ENCODE measurements at places on chromosomes 6 and 20.

- DNase-seq = no peak
Measured at GRCh38 chr6:10451828-10452509, 37.1 kb upstream of the TFAP2A start.

- DNase-seq = no peak
Measured at GRCh38 chr20:61954276-61955021, 111.2 kb downstream of the TAF4 start.

DNA sequence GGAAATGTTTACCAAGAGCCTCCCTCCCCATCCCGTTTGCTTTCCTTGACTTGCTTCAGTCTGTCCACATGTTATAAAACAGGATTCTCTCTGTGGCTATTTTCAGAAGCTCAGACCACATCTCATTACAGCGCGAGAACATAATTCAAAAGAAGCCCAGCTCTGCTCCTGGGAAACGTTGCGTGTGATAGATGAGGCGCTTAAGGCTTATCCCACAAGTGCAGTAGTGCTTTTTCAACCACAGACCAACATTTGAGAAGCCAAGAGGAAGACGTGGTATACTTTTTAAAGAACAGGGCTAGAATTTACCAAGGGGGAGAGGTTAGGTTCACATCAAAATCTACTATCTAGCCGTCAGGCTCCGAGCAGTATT lies 239.5 kb downstream of the SLC24A3 start:
- no peak for DNase-seq

DNA sequence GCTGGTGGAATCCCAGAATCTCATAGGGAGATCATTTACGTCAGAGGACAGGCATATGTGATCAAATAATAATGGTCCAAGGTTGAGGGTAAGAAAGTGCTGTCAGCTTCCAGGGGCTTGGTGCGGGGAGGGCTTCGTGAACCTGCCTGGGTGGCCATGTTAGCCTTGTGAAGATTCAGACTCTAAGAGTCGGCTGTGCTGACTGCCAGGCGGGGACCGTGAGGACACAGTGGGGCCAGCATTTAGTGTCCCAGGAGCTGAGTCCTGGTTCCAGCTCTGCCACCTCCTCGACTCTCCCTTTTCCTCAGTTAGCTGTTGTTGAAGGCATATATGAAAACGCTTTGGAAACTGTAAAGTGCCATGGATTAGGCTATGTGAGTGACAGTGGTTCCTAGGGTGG lies 33.5 kb downstream of the VSTM2L start:
- DNase-seq = no peak

- no peak for DNase-seq
Measured at GRCh38 chr6:106128981-106129781, 43.0 kb downstream of the PRDM1 start.

DNA sequence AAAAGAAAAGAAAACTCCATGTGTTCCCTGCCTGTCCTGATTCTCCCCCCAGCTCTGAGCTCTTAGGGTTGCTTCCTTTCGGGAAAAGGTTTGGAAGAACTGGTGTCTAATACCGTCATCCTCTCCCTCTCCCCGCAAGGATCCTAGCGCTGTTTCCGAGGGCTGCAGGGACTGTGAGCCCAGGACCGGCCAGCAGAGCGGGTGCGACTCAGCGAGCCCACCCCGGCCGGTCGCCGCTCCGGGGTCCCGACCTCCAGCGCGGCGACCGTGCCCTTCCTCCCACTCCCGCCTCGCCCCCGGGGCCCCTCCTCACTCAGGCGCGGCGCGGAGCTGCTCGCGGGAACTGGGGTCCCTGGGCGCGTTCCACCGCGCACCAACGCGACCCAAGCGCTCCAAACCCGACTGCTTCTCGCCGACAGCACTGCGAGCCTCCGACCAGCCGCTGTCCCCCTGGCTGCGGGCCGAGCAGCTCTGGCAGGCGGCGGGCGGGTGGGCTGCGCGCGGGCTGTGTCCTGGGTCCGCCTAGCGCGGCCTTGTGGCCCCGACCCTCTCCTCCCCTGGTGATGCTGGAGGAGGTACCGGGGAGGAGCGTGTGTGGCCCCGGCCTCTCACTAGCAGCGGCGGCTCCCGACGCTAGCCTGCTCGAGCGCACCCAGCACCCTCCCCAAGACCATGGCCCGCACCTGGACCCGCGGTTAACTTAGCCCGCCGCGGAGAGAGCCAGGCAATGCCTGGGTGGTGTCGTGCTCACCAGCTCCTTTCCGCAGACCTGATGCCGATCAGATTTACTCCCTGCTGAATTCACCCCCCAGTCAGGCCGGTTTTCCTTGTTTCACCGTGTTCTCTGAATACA lies at the start of gene PLA2G7:
TSS of gene PLA2G7 (minus strand) at position 509 of the 853 bp plus-strand sequence. CDS start 12,484 bp downstream, outside the sequence.
- no peak for DNase-seq

GRCh38 chr6:140812636-140813035 lies 1320.1 kb upstream of the GJE1 start:
- no peak for DNase-seq

DNA sequence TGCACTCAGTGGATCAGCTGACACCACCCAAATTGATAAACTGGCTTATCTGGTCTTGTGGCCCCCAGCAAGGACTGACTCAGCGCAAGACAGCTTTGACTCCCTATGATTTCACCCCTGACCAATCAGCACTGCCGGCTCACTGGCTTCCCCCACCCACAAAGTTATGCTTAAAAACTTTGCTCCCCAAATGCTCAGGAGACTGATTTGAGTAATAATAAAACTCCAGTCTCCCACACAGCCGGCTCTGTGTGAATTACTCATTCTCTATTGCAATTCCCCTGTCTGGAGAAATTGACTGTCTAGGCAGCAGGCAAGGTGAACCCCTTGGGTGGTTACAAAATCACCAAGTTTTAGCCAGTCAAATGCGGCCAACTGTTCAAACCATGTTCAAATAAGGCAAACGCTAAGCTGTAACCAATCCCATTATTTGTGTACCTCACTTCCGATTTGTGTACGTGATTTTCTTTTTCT lies 32.5 kb downstream of the SLC22A2 start:
- no peak for DNase-seq

- no peak for DNase-seq
Measured at GRCh38 chr6:104400844-104401243, 458.9 kb downstream of the HACE1 start.

- DNase-seq = no peak
Measured at GRCh38 chr6:85864453-85865401, 222.0 kb upstream of the SYNCRIP start.

DNA sequence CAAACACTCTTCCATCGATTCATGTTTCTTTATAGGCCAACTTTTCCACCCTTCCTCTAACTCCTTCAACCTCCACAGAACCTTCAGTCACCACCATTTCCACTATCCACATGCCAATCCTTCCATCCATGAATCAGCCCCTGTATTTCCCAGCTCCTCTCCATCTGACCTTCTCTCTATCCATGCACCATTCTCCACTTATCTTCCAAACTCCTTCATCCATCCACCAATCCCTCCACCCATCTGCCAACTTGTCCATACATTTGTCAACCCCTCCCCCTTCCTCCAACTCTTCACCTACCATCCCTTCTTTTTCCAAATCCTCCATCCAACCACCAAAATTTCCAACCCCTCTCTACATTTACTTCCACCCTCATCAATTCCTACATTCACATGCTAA lies 49.9 kb downstream of the MAFB start:
- no peak for DNase-seq

DNA sequence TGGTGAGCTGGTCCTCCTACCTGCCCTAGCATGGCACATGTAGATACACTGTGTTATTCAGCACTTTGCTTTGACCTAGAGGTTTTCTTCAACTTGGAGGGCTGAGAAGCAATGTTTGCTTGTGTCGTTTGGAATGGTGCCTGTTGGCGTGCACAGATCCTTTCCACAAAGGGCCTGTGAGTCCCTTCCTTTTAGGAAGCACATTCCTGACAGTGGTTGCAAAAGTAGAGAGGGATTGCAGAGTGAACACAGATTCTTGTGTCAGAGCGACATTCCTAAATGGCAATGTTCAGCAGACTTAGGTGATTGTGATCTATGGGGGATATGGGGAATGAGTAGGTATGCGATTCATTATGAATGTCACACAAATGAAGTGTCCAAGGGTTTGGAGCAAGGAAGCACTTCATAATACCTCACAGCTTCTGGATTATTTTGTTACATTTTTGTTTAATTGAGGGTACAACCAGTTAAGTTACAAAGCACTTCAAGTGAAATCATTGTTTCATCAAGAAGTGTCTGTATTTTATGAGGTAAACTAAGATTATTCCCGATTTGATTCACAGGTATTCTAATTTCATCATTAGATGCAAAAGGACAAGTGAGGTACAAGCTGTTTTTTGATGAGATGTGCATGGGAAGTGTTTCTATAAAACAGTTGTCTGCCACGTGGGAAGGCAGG lies 713 bp upstream of the RNF144B start:
- DNase-seq = no peak

GRCh38 chr20:32163951-32164350 lies 43.6 kb downstream of the PLAGL2 start:
- no peak for DNase-seq

DNA sequence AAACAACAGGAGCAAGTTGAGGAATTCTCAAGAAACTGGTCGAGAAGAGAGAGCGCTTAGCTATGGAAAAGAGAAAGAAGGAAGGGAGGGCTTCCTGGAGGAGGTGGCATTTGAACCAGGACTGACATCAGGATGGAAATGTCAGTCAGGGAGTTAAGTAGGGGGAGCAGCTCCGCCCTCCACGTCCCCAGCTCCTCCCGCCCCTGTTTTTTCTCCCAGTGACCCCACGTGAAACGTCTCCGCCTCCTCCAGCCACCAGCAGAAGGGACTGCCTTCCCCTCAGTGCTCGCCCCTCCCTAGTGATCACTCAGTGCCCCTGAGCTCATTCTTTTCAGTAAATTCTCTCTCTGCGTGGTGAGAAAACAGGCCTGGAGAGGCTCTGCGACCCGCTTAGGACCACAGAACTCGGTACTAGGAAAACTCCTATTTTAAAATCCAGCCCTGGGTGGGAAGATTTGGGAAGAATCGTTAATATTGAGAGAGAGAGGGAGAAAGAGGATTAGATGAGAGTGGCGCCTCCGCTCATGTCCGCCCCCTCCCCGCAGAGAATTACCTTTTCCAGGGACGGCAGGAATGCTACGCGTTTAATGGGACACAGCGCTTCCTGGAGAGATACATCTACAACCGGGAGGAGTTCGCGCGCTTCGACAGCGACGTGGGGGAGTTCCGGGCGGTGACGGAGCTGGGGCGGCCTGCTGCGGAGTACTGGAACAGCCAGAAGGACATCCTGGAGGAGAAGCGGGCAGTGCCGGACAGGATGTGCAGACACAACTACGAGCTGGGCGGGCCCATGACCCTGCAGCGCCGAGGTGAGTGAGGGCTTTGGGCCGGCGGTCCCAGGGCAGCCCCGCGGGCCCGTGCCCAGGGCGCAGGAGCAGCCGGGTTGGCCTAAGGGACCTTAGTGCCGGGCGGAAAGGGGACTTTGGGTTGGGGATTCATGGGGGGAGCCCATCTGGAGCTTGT lies 4.6 kb downstream of the HLA-DPB1 start:
- no peak for DNase-seq

DNA sequence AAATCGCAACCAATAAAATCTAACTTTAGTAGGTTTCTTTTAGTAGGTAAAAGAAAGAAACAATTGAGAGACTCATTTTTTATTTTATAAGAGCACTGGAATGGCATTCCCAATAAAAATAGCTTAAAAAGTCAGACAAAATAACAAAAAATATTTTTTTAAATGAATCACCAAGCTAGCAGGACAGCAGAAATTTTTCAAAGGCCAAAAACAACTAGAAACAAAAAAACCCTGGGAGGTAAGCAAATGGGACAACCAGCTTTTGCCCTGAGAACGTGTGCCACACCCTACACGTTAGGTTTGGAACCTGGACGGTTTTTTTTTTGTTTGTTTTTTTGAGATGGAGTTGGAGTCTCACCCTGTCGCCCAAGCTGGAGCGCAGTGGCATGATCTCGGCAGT lies 19.6 kb downstream of the GPLD1 start:
- DNase-seq = no peak

DNA sequence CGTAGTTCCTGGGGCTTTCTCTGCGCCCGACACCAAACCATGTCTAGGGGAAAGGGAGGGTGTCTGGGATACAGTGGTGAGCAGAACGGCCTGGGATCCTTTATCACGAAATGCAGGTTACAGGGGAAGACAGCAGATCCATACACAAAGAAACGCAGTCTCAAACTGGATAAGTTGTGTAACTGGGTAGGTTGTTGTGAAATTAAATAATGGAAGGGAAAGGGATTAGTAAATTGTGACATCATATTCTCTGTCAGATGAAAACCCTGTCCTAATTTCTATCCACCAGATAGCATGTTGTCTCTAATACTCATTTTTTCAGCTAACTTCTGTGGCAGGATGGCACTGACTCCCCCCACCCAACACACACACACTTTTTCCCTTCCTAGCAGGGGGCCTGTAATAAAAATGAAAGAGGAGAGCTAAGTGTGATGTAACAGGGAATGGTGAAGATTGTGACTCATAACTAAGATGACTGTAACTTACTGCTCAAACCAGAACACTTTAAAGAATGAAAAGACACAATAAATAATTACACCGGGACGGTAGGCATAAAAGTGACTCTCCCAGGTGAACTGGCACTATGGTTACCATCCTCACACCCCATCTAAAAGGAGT lies 769 bp upstream of the TRPC4AP start:
- no peak for DNase-seq

DNA sequence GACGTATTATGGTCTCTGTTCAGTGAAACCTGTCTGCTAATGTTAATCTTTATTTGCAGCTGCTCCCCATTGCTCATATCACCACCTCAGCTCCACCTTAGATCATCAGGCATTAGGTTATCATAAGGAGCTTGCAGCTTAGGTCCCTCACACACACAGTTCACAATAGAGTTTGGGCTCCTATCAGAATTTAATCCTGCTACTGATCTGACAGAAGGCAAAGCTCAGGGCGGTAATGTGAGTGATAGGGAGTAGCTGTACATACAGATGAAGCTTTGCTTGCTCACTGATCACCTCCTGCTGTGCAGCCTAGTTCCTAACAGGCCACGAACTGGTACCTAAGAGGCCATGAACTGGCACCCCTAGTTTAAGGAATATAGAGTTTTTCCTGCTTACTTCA lies 989.7 kb downstream of the EYS start:
- DNase-seq = no peak

DNA sequence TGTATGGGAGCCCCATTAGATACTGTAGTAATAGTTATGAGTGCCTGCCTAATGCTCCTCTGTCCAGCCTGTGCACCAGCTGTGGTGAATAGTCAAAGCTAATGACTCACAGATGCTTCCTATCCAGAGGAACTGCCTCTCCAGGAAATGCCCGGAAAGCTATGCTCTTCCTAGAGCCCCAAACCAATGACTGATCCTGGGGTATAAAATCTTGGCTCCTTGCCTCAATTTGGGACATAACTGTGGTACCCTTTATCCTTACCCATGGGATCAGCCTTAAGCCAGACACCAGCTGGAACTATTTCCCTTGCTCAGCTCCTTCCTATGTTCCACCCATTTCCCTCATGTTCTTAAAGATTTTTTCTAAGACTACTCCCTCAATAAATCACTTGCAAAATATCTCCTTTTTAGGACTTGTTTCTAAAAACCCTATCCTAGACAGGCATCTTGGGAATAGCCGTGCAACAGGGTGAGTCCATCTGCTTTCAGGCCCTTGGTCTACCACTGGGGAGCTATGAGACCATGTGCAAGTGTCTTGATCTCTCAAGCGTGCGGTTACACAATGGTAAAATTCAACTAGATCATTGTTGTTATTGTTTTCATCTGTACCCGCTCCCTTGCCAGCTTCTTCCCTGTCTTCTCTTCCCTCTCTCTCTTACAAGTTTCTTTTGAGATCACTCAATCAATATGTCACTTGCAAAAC lies 283.7 kb downstream of the BTBD3 start:
- DNase-seq = no peak

All from CD8-positive, alpha-beta memory T cell (primary cell).